ENCODE measurements at places on chromosomes 16 and 17. TPM values are rescaled to one million over a fixed set of nuclear protein-coding genes. Genes with fewer than 3 reads are reported as not detected.

DNA sequence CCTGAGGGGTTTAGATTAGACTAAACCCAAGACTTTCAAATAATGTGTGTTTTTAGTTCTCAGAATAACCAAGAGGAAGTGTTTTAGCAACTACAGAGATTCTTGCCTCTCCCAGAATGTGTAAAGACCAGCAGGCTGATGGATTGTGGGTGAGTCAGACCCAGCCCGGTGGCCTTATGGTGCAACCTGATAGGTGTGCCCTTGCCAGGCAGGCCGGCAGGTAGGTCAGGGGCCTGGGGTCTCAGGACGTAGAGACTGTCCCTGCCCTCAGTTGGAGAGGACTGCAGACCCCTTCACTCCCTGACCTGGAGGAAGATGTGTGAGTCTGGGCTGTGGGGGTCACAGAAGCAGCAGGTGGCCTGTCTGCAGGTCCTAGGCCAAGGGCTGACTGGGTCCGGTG lies 47.2 kb upstream of the ACSF3 start:
- no peak for DNase-seq

Gene CACNA1G
- total RNA-seq, result not detected

Gene CCL18
- not detected for total RNA-seq

Gene LITAFD
- total RNA-seq, result not detected

- no peak for DNase-seq
These were observed 64.2 kb downstream of the CREBBP start for GRCh38 chr16:3816326-3816725.

Gene KRTAP17-1
- total RNA-seq, result not detected
